ENCODE measurements at places on chromosomes 2 and 18.

GRCh38 chr2:238916176-238916874 lies 68.4 kb downstream of the TWIST2 start:
- DNase-seq, result no peak

- no peak for DNase-seq
These were observed 127.8 kb upstream of the DDX18 start for GRCh38 chr2:117686699-117687098.

DNA sequence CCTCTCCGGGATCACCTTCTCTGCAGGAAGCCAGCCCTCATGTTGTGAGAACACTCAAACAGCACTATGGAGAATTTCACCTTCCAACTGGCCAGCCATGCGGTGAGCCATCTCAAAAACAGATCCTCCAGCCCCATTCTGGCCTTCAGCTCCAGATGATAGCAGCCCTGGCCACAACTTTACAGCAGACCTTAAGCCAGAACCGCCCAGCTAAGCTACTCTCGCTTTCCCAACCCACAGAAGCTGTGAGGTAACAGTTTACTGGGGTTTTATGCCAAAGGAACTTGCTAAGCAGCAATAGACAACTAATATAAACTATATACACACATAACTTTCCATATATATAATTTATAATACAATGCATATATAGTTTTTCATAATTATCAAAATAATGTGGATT lies 11.6 kb upstream of the PTPN4 start:
- no peak for DNase-seq

GRCh38 chr2:104033399-104033798 lies 820.5 kb upstream of the POU3F3 start:
- DNase-seq, result peak; percentile 18

- DNase-seq, result peak; percentile 11
These were observed 912 bp upstream of the FBXO11 start for GRCh38 chr2:47907039-47907781.

DNA sequence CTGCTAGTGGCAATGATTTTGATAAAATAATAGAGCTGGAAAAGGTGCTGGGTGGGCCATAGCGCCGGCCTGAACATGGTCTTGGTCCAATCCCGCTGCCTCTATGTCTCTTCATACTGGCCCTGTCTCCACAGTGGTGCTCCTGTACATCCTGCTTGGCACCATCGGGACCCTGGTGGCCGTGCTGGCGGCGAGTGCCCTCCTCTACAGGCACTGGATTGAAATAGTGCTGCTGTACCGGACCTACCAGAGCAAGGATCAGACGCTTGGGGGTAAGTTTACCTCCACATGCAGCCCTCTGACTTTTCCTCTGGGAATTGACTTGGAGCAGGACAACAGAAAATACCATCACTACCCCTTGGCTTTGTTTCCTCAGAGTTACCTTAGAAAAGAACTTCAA lies 24.0 kb downstream of the IL18RAP start:
- DNase-seq, result no peak

DNA sequence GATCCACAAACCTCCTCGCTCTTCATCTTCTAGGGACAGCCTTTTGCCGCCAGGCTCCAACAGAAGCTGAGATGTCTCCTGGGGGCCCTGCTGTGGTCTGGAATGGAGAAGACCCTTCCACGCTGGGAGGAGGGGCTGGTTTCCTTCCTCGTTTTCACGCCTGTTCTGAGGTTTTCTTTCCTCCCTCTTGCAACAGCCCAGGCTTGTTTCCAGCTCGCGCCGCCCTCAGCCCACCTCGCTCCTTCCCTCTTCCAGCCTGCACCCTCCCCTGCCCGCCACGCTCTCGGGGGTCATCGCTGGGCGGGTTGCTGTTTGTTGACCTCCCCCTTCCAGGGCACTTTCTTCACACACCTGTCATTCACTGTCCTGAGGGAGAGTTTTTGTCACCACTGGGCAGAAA lies 55.4 kb downstream of the VAPA start:
- no peak for DNase-seq

GRCh38 chr18:2956056-2956455 lies 56.9 kb downstream of the LPIN2 start:
- no peak for DNase-seq

DNA sequence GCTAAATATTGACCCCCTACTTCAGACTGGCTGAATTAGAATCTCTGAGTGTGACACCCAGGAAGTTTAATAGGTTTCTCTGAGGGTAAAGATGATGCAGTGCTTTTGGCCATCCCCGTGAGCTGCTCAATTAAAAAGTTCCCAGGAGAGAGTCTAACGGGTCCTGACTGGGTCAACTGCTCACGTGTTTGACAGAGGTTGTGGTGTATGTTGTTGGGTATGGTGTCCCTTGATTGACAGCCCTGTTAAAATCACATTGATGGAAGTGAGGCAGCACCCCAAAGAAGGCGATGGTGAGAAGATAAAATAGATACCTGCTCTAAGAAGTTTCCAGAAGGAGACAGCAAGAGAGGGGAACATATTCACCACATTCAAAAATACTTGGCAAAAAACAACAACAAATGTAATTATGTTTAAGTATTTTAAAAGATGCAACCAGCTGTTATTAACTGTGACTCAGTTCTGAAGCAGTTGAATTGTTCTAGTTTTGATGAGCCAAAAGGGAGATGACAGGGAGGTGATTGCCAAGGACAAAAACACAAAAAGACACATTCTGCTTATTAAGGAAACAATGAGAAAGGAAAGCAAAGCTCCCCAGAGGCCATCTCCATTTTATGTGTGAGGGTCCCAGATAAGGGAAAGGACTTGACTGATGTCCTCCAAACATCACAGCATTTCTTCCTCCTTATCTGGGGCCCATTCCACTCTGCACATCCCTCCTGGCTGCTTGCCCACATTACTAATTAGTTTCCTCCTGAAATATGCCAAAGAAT lies 11.5 kb upstream of the GMCL1 start:
- DNase-seq, result no peak

DNA sequence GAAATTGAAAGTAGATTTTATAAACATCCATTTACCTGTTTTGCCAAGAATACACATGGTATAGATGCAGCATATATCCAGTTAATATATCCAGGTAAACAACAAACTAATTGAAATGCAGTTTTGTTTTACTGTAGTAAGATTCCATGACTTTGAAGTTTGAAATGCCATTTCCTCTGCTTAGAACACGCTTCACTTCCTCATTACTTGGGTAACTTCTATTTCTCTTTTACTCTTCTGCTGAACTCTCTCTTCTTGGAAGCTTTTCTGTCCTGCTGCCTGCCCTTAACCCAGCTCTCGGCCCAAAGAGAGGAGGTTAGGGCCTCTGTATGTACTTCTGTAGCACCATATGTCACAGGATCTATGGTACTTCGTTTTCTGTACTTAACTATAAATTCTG lies 14.1 kb upstream of the IL1RL2 start:
- DNase-seq, result no peak

DNA sequence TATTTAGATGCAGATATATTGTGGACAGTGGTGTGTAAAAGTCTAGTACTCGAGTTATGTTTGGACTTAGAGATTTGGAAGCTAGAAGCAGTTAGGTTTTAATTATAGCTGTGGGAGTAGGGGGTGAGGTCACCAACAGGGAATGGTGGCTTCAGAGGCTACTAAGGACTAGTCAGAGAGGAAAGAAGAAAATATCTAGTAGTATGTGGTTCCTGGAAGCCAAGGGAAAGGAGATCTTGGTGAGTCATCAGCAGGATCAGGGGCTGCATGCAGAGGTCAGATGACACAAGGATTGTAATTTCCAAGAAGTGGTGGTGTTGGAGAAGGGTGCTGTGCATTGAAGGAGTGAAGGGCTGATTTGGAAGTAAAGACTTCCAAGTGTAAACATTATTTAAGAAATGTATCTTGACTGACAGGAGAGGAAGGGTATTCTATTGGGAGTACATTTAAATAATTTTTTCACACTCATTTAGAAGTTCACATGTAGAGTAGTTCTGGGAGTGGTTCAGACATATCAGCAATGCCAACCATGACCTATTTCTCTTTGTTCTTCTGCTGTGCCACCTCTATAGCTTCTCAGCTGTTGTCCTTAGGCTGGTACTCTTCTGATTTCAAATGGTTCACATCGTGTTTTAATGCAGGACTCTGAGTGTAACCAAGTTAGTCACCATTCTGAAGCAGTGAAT lies 59.1 kb downstream of the ACSL3 start:
- DNase-seq, result no peak

GRCh38 chr2:86338778-86339295 lies 1.4 kb upstream of the REEP1 start:
- DNase-seq, result no peak

GRCh38 chr2:134073023-134073422 lies 180.8 kb upstream of the MGAT5 start:
- DNase-seq, result no peak

GRCh38 chr18:75211002-75211621 lies 515 bp downstream of the TSHZ1 start:
- no peak for DNase-seq

GRCh38 chr2:233100192-233100998 lies 40.3 kb downstream of the INPP5D start:
- DNase-seq, result no peak

DNA sequence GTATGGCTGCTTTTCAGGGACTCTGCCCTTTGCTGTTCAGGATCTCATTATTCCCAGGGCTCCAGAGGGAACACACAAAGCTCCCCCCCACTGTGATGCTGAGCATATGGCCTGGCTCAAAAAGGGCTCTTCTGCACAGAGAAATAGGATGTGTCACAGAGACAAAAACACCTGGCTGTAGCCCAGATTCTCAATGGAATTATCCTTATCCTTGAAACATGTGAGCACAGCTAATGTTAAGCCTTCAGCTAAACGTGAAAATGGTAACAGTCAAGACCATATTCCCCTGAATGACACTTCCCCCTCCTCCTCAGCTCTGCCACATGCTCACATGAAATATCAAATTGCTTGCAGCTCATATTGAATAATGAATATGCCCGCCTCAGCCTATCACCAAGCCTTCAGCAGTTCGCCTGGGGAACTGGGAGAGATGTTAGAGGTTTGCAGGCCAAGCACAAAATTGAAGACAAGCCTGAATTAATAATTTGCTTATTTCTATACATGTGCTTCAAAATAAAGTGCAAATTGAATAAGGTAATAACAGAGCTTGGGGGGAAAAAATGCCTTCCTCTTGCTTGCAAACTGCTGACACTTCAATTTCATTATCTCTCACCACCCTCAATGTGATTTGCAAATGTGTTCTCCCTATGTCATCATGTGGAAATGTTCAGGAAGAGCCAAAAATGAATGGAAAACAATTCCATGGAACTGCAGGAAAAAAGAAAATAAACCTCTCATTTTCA lies 181.0 kb upstream of the HNRNPA3 start:
- no peak for DNase-seq

DNA sequence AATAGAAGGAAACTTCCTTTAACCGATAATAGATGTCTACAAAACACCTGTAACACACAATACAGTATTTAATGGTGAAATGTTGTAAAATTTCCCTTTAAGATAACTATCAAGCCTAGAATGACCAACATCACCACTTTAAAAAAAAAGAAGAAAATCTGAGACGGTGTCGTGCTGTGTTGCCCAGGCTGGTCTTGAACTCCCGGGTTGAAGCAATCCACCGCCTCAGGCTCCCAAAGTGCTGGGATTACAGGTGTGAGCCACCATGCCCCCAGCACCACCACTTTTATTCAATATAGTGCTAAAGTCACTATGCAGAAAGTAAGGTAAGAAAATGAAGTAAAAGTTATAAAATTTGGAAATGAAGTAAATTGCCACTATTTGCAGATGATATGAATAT lies 96.9 kb downstream of the MYOM1 start:
- DNase-seq, result no peak

DNA sequence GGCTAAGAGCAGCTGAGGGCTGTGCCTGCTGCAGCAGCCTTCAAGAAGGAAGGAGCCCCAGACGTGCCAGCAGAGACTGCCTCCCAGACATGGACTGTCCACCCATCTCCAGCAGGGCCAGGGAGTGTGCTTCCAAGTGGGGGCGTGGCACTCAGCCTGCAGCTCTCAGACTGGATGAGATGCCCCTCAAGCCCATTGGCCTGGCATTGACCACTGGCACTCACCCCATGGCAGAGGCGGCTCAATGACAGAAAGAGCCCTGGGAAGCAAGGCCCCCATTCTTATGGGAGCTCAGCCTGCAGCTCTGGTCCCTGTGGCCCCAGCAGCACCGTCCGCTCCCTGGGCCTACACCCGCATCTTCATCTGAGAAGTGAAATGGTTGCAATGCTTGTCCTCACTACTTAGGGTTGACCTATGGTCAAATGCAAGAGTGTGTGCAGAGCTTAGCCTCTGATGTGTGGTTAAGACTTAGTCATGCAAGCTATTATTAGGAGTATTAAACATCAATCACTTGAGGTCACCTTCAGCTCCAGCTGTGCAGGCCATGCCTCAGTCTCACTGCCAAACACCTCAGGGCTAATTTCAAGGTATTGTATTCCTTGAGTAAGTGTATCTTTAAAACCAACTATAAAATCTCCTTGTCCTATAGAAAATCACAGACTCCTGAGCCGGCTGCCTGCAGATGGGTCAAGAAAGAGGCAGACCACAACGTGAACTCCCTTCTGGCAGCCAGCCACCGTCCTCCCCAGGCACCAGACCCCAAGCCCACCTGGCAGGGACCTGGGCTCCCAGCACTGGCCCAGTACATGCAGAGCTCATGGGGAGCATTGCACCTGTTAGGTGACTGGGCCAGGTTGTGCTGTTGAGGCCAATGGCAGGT lies 194.8 kb downstream of the NDUFA10 start:
- no peak for DNase-seq

GRCh38 chr18:59109375-59109774 lies 30.3 kb upstream of the SEC11C start:
- no peak for DNase-seq

DNA sequence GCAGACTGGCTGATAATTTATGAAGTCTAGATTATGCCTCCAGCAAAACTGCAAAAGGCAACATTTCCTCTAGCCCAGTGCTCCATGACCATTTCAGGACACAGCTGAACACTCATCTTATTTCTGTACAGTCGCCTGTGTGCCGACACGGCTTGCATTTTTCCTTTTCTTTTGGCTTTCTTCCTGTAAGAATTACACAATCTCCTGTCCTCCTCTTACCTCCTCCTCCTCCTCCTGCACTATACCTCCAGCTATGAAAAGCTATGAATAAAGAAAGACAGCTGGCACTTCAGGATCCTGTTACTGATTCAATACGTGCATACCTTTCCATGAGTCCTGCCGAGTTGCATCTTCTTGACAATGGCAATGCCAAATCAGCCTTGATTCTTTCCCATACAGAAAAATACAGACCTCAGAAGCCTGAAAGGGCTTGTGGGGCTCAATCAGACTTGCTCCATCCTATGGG lies 32.2 kb upstream of the TRIB2 start:
- no peak for DNase-seq

DNA sequence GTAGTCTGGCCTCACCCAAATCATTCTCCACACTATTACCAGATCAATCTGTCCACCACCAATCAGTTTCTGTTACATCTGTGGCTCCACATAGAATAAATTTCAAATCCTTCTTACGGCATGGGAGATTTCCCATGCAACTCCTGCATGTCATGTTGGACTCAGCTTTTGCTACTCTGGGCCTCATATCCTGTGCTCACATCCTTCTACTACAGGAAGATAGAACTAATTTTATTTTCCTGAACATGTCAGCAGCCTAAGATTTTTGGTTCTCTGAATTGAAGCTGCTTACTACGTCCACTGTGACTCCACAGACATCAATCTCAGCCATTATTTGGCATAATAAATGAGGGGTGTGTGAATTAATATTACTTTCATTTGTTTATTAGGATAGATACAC lies 181.1 kb downstream of the CCDC85A start:
- DNase-seq, result no peak

- no peak for DNase-seq
These were observed 68.1 kb upstream of the SULT1C3 start for GRCh38 chr2:108171657-108172056.

Measured in LoVo (cell line).